ENCODE measurements at places on chromosomes 2 and 18. TPM values are rescaled to one million over a fixed set of nuclear protein-coding genes. Genes with fewer than 3 reads are reported as not detected.

DNA sequence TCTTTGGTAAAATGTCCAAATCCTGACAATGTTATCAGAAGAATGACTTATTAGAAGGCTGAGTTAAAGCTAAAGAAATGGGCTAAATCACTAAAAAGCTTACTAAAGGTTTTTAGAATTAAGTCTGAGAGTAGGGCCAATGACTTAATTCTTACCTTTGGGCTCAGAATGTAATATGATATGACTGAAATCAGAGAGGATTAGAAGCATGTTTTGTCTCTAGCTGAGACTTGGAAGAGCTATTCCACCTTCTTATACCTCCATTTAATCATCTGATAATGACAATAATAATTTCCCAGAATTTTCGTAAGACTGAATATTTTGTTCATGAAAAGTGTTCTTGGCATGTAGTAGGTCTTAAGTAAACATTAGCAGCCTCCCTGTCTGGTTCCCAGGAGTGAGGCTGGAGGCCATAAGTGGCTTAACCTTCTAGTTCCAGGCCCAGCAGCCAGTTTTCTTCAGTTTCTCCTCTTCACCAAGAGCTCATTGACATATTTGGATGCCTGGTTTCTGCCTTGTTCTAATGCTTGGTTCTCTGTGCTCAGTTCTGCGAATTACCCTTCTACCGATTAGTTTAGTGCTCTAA is 25.5 kb upstream of the E2F6 start:
- no peaks in the 10 kb centered on the region for H3K4me1 ChIP-seq
- no peak overlapping the region for H3K4me3 ChIP-seq
- no peak overlapping the region for H3K27ac ChIP-seq
- no peak for DNase-seq
- H3K27me3 ChIP-seq = peaks cover 23% of the 10 kb centered on the region
- H3K36me3 ChIP-seq = no peaks in the 10 kb centered on the region

DNA sequence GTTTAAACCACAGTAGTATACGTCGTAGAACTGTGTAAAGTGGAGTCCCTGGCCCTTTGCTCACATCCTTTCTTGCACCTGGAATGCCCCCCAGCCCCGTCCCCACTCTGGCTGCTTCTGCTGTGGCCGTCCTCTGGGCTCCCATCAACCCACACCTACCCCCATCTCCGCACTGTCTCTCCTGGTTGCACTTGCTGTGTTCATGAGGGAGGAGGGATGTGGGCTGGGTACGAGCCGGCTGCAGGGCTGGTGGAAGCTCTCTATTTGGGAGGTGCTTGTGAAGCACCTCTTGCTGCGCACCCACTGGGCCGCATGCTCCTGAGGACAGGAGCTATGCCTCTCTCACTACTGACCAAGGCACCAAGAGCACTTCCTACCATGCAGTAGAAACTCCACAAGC is 5.1 kb downstream of the OR6B3 start:
- peaks cover 26% of the 10 kb centered on the region for H3K27me3 ChIP-seq
- H3K4me1 ChIP-seq = no peaks in the 10 kb centered on the region
- H3K27ac ChIP-seq = no peak overlapping the region
- H3K36me3 ChIP-seq = no peaks in the 10 kb centered on the region
- DNase-seq = no peak

DNA sequence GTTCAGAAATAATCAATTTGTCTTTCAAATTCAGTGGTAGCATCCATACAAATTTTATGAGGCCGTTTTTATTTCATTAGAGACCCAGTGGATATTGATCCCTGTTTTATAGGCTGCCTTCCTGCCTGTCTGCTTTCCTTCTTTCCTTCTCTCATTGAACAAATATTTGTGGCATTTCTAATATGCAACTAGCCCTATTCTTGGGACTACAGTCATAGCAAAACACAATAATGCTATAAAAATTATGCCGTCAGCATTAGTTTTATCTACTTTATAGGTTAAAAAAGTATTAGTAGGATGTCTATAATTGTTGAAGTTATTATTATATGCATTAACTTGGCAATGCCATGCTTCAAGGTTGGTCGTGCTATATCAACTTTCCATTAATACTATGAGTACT is 2037.8 kb upstream of the LRRTM1 start:
- DNase-seq = no peak
- H3K27ac ChIP-seq = no peak overlapping the region
- no peaks in the 10 kb centered on the region for H3K36me3 ChIP-seq
- H3K27me3 ChIP-seq = no peaks in the 10 kb centered on the region
- H3K4me3 ChIP-seq = no peak overlapping the region
- no peaks in the 10 kb centered on the region for H3K4me1 ChIP-seq

GRCh38 chr18:42614619-42615293 is 500.7 kb downstream of the RIT2 start:
- no peaks in the 10 kb centered on the region for H3K27me3 ChIP-seq
- H3K36me3 ChIP-seq = no peaks in the 10 kb centered on the region
- no peaks in the 10 kb centered on the region for H3K4me1 ChIP-seq
- DNase-seq = no peak
- no peak overlapping the region for H3K27ac ChIP-seq

GRCh38 chr2:28168376-28168775 is 224.3 kb upstream of the FOSL2 start:
- DNase-seq = no peak
- no peak overlapping the region for H3K4me3 ChIP-seq
- no peak overlapping the region for H3K27ac ChIP-seq

DNA sequence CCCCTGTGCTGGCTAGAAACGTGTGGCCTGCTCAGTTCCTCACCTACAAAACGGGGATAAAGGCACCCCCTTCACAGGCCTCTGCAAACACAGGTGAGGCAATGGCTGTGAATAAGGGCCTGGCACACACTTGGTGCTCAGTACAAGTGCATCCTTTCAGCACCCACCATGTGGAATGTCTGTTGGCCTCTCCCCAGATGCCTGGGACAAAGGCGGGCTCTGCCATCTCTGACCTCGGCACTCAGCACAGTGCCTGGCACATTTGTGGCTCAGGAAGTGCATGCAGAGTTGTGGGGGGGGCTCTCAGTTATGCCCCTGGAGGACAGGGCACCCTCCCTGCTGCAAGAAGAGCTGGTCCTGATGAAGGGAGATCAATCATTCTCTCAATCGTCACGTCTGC is 224.6 kb upstream of the RAB6C start:
- H3K4me1 ChIP-seq = no peaks in the 10 kb centered on the region
- no peaks in the 10 kb centered on the region for H3K36me3 ChIP-seq
- DNase-seq = peak; percentile 19
- no peak overlapping the region for H3K4me3 ChIP-seq

- no peaks in the 10 kb centered on the region for H3K27me3 ChIP-seq
- no peak for DNase-seq
- no peak overlapping the region for H3K27ac ChIP-seq
- no peak overlapping the region for H3K4me3 ChIP-seq
- H3K36me3 ChIP-seq = peaks cover 2% of the 10 kb centered on the region
Observed at GRCh38 chr2:232133078-232133477, 171.6 kb downstream of the DIS3L2 start.

DNA sequence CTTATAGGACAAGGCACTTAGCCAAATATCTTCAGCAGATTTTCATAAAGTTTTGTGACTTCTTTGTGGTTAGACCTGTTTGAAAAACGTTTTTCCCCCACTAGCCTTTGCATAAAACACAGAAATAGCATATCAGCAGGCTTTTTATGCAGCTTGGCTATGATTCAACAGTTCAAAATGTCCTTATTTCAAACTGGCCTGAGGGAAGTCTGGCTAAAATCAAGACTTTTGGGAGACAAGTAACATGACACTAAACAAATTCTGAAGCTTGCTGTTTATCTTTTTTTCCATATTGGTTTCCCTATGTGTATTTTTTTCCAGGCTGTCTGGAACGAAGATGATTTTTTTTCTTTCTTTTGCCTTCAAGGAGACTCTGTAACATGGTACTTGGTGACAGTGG is 95.1 kb upstream of the L3MBTL4 start:
- no peak for DNase-seq
- no peaks in the 10 kb centered on the region for H3K4me1 ChIP-seq
- H3K4me3 ChIP-seq = no peak overlapping the region
- H3K36me3 ChIP-seq = no peaks in the 10 kb centered on the region

DNA sequence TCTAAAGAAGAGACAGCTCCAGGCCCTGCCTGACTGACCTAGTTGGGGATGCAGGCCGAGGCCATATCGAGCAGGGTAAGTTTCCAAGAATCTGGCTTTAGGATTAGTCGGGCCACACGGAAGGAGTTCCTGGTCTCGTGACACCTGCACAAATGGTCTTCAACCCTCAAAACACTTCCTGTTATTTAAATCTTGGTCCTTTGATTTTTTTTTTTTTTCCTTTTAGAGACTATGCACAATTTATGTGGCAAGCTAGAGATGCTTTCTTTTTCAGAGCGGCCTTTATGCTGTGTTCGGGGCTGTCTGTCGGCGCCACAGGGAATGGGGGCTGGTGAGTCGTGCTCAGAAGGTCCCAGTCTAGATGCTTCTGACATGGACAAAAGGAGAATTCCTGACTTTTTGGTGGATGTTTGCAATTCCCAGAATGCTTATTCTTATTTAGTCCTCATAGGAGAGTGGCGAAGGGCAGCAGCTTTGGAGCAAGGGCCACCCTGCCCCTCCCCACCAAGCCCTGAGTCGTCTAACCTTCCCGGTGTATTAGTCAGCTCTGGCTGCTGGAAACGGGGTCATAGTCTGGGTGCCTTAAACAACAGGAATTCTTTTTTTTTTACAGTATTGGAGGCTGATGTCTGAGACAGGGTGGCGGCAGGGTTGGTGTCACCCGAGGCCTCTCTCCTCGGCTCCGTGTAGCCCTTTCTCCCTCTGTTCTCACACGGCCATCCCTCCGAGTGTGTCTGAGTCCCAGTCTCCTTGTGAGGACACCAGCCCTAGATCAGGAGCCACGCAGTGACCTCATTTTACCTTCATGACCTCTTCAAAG is 27.4 kb downstream of the HPCAL1 start:
- peak overlapping the region; percentile 82 for H3K4me3 ChIP-seq
- peak overlapping the region; percentile 87 for H3K27ac ChIP-seq
- peak; percentile 48 for DNase-seq
- peaks cover 52% of the 10 kb centered on the region for H3K4me1 ChIP-seq

- H3K4me1 ChIP-seq = no peaks in the 10 kb centered on the region
- no peaks in the 10 kb centered on the region for H3K36me3 ChIP-seq
- no peak overlapping the region for H3K27ac ChIP-seq
- H3K27me3 ChIP-seq = peaks cover 2% of the 10 kb centered on the region
Observed at GRCh38 chr18:60062396-60062795, 162.6 kb downstream of the PMAIP1 start.

DNA sequence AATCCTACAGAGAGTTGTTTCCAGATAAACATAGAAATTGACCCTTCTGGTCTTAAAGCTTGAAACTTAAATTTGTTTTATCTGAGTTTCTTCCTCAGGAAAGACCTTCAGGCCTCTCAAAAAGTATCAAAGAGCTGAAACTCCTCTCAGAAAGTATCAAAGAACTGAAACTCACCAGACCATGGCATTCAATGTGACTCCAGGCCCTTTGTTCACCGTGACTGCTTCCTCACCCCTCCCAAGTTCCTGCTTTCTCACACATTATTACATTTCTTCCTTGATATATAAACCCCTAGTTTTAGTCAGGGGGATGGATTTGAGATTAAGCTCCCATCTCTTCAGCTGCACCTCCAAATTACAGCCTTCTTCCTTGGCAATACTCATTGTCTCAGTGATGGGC is 6.0 kb downstream of the ANKMY1 start:
- peaks cover 33% of the 10 kb centered on the region for H3K36me3 ChIP-seq
- H3K27ac ChIP-seq = no peak overlapping the region
- no peak for DNase-seq
- no peak overlapping the region for H3K4me3 ChIP-seq
- peaks cover 7% of the 10 kb centered on the region for H3K4me1 ChIP-seq
- H3K27me3 ChIP-seq = no peaks in the 10 kb centered on the region

DNA sequence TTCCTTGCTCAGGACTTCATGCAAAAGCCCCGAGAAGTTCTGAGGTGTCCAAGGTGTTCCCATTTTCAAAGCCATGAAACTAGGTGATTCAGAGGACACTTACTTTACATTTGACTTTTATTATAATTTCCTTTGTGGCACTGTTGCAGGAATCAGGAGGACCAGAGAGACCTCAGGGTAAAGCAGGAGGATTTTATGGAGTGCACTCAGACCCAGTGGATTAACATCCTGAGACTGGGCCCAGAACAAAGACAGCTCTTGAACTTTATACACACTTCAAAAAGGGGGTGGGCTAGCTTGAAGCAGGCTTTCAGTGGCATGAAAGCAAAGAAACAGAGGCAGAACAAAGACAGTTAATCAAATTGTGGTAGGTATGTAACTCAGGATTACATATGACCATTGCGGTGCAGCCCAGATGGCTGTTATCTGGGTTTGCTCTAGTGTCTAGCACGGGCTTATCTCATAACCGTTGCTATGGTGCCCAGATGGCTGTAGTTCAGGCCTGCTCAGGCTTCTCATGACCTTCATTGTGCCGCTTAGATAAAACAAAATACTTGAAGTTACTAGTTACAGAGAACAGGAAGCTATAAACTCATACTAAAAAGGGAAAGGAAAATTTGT is 39.4 kb downstream of the TMEM182 start:
- peaks cover 12% of the 10 kb centered on the region for H3K4me1 ChIP-seq
- no peak overlapping the region for H3K27ac ChIP-seq
- DNase-seq = no peak

DNA sequence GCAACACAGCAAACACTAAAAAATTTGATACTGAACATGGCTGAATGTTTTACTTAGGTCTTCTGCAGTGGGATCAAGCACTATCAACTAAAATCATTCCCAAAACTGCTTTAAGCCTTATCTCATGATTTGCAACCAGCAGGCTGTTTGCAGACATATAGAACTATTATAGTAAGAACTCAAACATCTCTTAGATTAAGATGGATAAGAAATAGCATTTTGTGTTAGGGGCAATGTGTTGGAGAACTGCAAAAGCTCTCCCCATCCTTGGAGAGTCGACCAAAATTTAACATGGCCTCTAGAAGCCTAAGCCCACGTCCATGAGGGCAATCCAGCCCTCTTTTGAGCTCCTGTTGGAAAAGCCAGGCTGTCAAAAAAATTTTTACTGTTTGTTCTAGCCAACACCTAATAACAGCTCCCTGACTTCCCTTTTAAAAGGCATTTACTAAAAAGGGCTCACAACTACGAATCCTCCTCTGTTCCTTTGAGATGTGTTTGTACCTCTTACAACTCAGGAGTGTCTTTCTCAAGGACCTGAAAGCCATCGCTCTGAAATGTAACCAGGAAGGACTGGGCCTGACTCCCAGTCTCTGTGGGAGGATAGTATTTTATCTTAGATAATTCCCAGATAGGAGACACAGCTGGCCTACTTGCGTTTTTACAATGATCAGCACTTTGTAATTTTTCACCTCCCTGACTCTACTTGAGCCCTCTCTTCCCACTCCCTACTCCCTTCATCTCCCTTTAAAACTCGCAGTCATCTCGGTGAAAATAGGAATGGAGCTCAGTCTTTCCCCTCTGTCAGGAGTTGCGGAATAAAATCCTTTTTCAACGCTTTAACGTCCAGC is 1.4 kb downstream of the KRCC1 start:
- peaks cover 41% of the 10 kb centered on the region for H3K36me3 ChIP-seq
- DNase-seq = no peak
- peak overlapping the region; percentile 87 for H3K27ac ChIP-seq
- peak overlapping the region; percentile 89 for H3K4me3 ChIP-seq
- H3K27me3 ChIP-seq = no peaks in the 10 kb centered on the region

- no peaks in the 10 kb centered on the region for H3K27me3 ChIP-seq
- no peak for DNase-seq
- H3K36me3 ChIP-seq = no peaks in the 10 kb centered on the region
- H3K4me1 ChIP-seq = peaks cover 2% of the 10 kb centered on the region
Observed at GRCh38 chr2:221018262-221018661, 553.8 kb downstream of the EPHA4 start.

ERLEC1 gene
- 21.6 TPM for total RNA-seq

SPOPL gene
- total RNA-seq = 15.3 TPM

MSTN gene
- total RNA-seq = not detected

SLC40A1 gene
- 1.3 TPM for total RNA-seq

INPP5D gene
- 152 TPM for total RNA-seq

ACVR2A gene
- total RNA-seq = 1.6 TPM

PROC gene
- total RNA-seq = 0.30 TPM

UGT1A8 gene
- not detected for total RNA-seq

REG3G gene
- total RNA-seq = not detected

All from activated CD8-positive, alpha-beta memory T cell treated with anti-CD3 and anti-CD28 coated beads, Interleukin-2, amount 10 ng/mL, durations not matched to agents 7 days and 5 days (primary cell).